ENCODE measurements at places on chromosomes 7 and 10.

DNA sequence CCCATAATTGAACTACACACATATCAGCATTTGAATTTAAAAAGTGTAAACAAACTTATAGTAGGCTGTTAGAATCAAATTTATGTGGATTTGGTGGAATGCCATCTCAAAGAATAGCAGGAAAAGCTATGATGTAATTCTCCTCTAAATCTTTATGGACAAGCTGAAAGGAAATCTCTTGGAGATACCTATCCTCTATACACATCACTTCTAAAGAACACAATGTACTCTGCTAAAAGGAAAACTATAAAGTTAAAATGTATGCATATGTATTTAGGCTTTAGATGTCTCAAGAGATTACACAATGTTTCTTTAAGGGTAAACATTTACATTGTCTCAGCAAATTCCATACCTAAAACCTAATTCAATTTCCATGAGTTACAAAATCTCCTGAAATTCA lies 323.3 kb downstream of the CRPPA start:
- no peak for DNase-seq

- peak; percentile 95 for DNase-seq
Observed at GRCh38 chr7:29285444-29285793, 90.8 kb downstream of the CHN2 start.

DNA sequence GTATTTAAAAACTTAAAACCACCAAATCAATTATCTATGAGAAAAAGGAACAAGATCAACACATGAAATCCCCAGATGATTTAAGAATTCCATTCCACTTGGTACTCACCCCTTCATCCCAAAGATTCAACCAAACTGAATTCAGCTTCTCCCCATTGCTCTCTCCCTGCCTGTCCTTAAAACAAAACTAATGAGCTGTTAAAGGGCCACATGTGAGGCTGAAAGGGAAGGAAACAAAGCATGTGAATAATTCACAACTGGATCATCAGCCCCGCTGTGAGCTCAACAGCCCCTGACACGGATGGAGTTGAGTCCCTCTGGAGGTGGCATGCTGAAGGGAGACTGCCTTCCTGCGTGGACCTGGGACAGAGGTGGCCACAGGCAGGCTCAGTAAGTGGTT lies 32.9 kb downstream of the VOPP1 start:
- no peak for DNase-seq

GRCh38 chr7:149202831-149203231 lies 7.5 kb downstream of the ZNF282 start:
- DNase-seq: no peak

DNA sequence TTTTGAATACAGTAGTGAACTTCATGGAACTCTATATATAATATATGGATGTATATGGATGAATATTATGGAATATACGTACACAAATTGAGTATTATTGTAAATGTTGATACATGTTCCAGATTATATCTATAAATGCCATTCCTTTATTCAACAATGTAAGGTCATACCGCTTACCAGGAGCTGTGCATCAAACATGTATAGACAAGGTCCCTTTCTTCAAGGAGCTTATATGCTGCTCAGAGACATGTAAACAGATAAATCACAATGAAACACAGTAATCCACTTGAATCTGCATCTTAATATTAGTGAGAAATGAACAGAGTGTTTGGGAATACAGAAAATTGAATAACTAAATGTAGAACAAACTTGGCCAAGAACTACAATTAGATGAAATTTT lies 898 bp upstream of the SEM1 start:
- no peak for DNase-seq

DNA sequence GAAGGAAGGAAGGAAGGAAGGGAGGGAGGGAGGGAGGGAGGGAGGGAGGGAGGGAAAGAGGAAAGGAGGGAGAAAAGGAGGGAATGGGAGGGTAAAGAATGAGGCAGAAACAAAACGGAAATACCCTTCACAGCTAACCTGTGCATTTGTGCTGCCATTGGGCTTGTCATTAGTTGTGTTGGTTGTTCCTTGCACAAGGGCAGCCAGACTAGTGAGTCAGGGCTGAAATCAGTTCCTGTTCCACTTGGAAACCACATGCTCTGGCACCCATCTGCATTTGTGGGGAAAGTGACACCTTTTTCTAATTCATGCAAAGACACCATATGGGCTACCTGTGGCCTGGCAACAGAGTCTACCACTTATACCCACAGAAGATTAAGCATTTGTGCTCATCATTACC lies 1004.0 kb upstream of the C7orf33 start:
- no peak for DNase-seq

DNA sequence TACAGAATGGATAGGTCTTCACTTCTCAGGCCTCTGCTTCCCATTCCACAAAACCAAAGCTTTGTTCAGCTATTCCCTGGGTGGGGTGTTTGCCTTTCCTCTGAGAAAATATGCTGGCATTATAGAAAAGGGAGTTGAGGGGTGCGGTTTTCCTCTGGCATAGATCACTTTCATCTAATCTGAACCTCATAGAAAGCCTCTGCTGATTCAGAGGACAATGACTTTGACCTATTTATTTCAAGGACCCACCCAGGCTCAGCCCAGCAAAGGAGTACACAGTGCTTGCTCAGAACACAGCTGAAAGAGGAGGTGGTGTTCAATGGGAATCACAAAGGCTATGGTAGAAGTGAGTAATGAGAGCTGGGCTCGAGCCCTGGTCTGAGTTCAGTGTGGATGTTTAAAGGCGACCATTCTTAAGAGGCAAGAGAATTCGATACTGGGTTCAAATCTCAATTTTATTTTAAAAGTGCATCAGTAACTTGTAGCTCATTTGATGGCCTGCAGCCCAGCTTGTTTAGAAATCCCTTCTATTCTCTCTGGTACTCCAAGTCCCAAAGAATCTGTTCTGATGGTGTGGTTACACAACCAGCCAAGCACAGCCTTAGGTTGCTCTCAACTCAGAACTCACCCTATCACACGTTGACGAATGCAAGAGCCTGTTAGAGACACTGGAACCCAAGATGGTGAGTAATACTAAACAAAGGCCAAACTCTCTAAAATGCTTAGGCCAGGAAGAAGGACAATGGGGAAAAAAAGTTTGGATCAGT lies 1012.8 kb downstream of the LRMDA start:
- DNase-seq: peak; percentile 8

DNA sequence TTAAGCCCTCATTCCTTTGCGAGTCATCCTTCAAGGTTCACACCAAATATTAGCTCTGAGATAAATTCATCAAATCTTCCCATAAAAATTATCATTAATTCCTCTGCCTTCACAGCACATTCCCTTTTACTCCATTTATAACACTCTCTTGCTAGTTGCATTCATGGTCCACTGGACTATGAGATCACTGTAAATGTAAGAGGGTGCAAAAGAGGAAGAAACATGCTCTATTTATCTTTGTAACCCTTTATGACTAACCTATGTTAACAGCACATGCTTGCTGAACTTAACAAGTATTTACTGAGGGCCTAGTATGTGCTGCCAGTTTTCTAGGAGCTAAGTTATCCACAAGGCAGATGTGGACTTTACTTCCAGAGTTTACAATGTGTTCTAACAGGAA lies 86.7 kb upstream of the TMEM168 start:
- DNase-seq: no peak

- DNase-seq: no peak
Observed at GRCh38 chr10:102233997-102234396, 7.3 kb downstream of the PITX3 start.

DNA sequence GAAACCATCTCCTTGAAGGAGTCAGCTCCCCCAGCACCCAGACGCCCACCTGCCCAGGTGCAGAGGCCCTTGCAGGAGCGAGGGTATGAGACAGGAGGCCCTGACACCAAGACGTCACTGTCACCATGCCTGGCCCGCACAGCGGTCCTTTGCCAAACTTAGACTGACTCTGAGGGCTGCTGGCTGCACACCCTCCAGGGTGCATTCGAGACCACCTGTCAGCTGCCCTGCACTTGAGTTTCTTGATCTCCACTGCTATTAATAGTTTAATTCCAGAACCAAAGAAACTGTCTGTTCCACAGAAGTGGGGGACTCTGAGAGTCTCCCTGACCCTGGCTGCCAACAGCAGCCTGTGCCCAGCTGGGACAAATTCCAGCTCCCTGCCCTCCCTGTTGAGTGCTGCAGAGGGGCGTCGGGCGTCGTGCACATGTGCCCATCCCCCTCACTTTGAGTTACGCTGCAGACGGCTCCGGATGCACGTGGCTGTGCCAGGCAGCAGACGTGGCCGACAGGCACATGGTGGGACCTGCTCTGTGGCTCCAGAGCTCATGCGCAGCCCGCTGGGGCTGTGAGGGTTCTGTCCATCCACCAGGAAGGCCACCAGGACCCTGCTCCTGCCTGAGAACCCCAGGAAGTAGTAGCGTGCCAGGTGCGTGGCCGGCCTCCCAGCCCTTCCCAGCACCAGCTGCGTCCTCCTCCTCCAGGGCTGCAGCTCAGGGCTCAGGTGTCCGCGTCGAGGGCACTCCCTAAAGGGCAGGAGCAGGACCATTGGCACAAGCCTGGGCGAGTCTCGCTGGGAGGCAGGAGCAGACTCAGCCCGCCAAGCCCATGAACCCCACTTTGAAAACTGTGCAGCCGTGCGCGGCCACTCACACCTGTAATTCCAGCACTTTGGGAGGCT lies 24.8 kb downstream of the ELFN1 start:
- no peak for DNase-seq

DNA sequence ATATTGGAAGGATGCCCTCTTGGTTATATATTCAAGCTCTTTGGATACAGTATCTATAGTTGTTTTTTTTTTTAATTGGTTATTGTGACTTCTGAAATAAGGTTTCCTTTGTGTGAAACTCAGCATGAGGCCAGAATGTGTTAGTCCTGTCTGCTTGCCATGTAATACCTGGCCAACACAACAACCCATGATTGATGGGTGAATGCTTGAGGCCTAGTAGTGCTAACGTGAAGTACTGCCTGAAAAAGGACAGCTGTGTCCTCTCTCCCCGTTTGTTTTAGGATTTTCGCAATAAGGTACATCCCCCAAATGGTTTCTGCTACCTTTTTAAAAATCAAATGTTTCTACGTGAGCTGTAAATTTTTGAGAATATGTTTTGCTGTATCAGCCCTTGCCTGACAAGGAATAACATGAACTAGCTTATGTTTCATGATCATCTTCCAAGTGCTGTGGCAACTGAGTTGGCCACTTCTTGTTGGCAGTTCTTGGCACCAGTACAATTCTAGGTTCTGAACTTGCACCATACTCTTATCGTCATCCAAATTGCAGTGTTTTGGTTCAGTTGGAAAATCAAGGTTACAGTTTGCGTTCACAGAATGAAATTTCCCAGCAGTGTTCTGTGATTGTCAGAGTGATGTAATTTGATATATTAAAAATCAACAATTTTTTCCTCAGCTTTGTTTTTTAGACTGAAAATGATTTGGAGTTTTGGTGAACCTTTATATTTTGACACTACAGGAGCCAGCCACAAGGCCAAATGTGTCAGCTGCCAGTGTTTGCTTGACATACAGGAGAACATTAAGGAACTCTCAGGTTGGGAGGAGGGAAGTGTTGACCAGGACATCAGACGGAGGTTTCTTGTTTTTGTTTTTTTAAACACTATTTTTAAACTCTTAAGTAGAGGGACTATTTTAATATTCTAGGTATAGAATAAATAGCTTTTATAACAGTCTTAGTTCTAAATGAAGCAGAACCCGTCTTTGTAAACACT lies 13.5 kb upstream of the ASCC1 start:
- no peak for DNase-seq

DNA sequence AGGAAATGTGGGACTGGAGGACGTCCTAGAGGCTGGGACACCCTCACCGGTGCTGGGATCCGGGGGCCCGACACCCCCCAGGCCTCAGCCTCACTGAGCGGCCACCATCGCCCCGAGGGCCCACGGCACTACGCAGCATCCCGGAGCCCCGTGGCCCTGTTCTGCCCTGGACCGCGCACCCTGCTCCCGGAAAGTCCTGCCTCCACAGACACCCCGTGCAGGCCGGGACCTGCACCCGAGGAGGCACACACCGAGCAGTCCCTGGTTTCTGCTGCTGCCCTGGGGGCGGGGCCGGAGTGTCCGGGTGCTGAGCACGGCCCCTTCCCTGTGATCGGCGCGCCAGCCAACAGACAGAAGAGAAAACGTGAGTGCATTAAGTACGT lies 18.1 kb upstream of the KNDC1 start:
- DNase-seq: no peak

DNA sequence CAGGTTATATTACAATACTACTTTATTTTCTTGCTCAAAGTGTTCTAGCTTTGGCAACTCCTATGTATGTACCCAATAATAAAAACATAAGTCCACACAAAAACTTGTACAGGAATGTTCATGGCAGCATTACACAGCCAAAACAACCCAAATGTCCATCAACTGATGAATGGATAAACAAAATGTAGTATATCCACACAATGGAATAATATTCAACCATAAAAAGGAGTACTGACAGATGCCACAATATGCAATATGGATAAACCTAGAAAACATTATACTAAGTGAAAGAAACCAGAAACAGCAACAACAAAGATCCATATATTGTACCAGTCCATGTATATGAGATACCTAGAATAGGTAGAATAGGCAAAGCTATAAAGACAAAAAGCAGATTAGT lies 21.0 kb downstream of the PPA1 start:
- no peak for DNase-seq

All from M059J (cell line).